NCI-H1105 (cell line): ENCODE measurements at places on chromosomes 5 and 9.

- no peak for DNase-seq
These were observed 209.7 kb downstream of the GADD45G start for GRCh38 chr9:89814340-89815040.

DNA sequence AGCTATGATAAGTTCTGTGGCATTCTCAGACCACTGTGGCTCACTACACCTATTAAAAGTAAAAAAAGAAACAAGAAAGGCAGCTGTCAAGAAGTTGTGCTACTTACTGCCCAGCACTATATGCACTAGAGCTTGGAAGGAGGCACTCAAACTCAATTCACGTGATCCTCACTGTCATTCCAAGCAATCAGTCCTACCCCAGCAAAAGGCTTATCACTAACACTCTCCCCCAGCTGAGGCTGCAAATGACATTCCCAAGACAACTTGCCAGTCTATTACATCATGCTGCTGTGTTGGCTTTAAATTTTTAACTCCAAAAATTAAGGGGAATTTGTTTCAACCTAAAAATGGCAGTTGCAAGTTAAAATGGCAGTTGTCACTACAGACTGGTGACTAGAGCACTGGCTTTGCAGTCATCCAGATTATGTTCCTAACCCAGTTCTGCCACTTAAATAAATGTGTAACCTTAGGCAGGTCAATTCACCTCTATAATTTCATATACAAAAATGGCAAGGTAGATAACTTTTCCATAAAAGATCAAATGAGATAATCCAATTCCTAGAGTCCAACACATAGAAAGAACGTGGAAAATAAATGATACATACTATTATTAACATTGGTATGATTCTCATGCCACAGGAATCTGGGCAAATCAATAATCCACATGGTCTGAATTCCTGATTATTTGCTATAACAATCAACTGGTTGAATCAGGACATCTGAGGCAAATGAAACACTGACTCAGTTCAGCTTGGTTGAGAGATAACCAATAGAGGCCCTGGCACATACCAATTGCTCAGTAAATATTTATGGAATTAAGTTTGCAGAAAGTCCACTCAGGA lies 52.4 kb downstream of the FBXW11 start:
- DNase-seq: no peak

DNA sequence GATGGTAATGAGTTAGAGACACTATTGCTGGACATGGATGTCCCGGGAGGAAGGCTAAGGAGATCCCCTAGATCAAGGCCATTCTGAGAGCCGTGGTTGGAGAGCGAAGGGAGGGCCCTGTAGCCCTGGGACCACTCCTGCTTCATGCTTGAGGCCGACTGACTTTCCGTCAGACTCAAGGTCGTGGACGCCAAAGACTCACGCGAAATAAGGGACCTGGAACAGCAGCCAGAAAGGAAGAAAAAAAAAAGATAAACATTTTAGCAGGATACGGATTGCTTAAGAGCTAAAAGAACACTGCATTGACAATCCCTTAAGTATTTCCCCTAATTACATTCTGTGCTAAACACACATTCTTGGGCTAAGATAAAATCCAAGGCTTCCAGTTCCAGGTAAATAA lies 181.2 kb downstream of the GLIS3 start:
- no peak for DNase-seq

GRCh38 chr5:14227513-14227912 lies 84.4 kb downstream of the TRIO start:
- DNase-seq: no peak

DNA sequence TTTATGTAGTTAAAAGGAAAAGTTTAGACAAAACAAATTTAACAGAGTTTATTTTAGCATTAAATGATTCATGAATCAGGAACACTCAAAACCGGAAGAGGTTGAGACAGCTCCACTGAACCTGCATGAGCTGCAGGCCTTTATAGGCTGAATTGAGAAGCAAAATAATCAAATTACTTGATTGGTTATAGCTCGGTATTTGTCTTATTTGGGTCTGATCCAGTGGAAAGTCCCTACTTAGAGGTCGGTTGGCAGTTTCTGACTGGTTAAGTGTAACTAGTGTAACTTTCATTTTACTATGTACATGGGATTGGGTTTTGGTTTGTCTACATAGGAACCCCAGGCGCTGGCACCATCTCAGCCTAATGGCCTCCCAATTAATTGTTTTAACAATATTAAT lies 74.1 kb upstream of the PIK3R1 start:
- no peak for DNase-seq

GRCh38 chr5:181215997-181216989 lies 6.8 kb upstream of the TRIM41 start:
- no peak for DNase-seq

GRCh38 chr5:97022898-97023297 lies 87.0 kb downstream of the LNPEP start:
- no peak for DNase-seq

GRCh38 chr5:147831465-147831864 lies at the start of gene SPINK1:
TSS of gene SPINK1 (minus strand) at chr5:147831671. CDS start at chr5:147831577, 94 bp downstream.
- no peak for DNase-seq

- DNase-seq: no peak
These were observed 30.6 kb upstream of the UBAC1 start for GRCh38 chr9:135991771-135992170.
